ENCODE measurements at places on chromosomes 4 and X.

DNA sequence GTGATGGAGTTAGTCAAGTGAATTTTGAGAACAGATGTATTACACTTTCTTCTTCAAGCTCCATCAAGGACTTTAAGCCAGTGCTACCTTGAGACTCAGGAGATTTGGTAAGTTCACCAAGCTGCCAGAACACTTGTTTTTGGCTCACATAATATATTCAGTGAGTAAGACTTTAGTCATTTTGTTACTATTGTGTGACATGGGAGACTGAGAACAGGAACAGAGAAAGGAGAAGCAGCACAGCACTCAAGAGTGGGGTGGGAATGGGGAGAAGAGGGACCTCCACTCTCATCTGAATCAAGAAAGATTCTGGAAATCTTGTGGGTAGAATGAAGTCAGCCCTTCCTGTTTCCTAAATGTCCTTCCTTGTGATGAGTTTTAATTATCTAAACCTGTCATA lies 87.3 kb upstream of the TET2 start:
- no peak for DNase-seq

- DNase-seq: no peak
These were observed 138.9 kb upstream of the STX18 start for GRCh38 chr4:4680758-4681157.

GRCh38 chr4:176236946-176237345 lies 32.1 kb downstream of the ASB5 start:
- no peak for DNase-seq

GRCh38 chr4:48462363-48462762 lies 20.8 kb upstream of the SLC10A4 start:
- DNase-seq: no peak

GRCh38 chr4:26217961-26218676 lies 102.7 kb upstream of the RBPJ start:
- DNase-seq: no peak

- DNase-seq: peak; percentile 10
These were observed 172.2 kb upstream of the TECRL start for GRCh38 chr4:64581422-64581821.

GRCh38 chr4:128271551-128271950 lies 16.1 kb downstream of the PGRMC2 start:
- DNase-seq: no peak

GRCh38 chrX:115679460-115679859 lies 118.5 kb downstream of the PLS3 start:
- DNase-seq: no peak

DNA sequence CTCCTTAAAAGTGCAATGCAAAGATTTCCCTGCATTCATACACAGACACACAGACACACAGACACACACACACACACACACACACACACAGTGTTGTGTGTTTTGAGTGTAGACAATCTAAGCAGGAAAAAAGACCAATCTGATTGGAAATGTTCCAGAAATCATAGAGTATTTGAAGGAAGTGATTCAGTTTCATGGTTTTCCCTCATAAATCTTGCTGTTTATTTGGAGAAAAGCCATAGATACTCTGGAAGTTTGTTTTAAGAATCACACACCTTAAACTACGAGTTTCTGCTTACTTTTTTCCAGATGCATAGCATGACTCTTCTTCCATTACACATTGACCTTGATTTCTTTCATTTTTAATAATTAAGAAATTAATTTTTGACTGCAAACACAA lies 298.5 kb upstream of the BMP3 start:
- DNase-seq: no peak

- DNase-seq: no peak
These were observed 99.3 kb downstream of the ANXA5 start for GRCh38 chr4:121597346-121597934.

- no peak for DNase-seq
These were observed 101.4 kb upstream of the FAT1 start for GRCh38 chr4:186825069-186825468.

- no peak for DNase-seq
These were observed 179.2 kb upstream of the PCDH18 start for GRCh38 chr4:137711502-137711901.

Measured in NCI-H446 treated with DMSO at 0.1 percent for 48 hours (cell line).